ENCODE measurements at places on chromosomes 16 and 17. TPM values are rescaled to one million over a fixed set of nuclear protein-coding genes. Genes with fewer than 3 reads are reported as not detected.

NACA2 gene
- total RNA-seq, result not detected

DNA sequence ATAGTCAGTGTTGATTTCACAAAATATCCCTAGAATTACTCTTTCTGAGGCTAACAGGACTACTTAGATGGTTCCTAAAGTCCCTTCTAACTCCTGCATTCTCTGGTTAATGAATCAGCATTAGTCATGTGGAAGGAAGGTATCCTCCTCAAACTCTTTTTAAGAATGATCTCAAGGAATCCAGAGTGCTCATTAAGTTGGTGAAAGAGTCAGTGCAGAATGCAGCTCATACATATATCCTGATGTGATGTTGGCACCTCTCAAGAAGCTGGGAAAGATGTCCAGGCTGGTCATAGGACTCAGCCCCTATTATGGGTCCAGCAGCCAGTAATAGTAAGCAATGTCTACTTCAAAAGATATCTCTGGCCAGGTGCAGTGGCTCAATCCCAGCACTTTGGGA lies 65.5 kb downstream of the PIGL start:
- no peak for DNase-seq

DNA sequence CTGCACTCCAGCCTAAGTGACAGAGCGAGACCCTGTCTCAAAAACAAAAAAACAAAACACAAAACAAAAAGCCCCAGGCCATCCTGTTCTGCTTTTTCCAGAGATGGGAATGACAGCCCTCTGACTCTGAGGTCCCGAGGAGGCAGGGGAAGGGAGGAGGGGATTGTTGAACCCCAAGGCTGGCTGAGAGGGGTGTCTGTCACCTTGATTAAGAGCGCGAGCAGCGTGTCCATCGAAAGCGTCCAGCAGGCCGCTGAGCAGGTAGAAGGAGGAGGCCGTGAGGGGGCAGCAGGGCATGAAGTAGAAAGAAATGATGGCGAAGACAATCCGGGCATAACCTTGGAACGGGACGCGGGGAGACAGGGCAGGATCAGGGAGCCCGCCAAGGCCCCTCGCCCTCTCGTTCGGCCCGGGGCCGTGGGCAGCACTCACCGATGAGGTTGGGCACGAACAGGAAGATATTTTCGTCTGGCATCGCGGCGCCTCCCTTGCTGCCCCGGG lies 593 bp downstream of the CDIPT start:
- no peak for DNase-seq

DNA sequence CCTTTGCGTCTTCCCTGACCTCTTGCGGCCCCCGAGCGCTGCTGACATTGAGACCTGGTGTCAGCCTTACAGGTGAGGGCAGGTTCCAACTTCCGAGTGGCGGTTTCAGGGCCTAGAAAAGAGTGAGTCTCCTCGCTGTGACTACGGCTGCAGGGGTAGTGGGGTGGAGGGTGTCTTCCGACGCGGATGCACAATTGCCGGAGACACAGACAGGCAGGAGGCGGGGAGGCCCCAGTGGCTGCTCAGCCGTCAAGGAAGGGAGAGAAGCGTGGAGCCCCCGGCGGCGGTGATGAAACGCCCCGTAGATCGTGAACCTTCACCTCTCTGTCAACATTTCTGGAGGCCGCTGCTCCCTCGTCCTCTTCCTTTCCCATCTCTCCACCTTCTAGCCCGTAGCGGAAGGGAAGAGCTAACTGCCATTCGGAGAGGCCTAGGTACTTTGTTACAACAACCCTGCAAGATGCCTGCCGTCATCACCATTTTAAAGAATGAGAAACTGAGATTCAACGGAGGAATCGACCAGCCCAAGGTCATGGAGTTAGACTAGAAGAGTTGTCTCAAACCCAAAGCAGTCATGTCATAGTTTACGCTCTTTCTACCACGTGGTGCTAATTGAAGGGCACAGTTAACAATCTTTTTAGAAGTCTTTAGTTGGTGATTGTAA lies 485 bp downstream of the DNAJA3 start:
- DNase-seq, result no peak

- no peak for DNase-seq
Observed at GRCh38 chr17:68344701-68345136, 53.4 kb downstream of the ARSG start.

GRCh38 chr17:69879576-69879975 lies 195.4 kb upstream of the KCNJ16 start:
- no peak for DNase-seq

GRCh38 chr17:1793447-1793806 lies 31.6 kb downstream of the SERPINF1 start:
- no peak for DNase-seq

ZCCHC14 gene
- 28.4 TPM for total RNA-seq

TBC1D3I gene
- 0.36 TPM for total RNA-seq

DNA sequence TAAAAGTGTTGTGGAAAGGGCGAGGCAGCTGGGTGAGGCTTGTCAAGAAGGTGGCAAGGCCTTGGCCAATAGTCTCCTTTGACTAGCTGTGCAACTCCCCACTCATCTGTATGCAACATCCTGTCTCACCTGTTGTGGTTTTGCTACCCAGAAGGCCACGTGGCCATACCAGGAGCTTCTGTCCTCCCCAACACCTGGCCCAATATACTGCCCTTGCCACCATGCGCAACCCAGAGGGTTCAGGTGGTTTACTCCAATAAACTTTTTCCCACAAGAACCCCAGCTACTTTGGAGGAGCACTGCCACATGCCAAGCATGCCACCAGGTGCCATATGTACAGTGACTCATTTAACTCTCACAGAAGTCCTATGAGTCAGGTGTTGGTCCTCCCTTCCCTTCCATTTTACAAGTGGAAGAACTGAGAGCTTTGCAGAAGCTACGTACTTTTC lies 10.2 kb downstream of the MYO19 start:
- no peak for DNase-seq

CLUH gene
- 39.2 TPM for total RNA-seq

INPP5K gene
- 46.5 TPM for total RNA-seq

SDK2 gene
- 10.8 TPM for total RNA-seq

- no peak for DNase-seq
Observed at GRCh38 chr16:4677390-4677789, 16.0 kb upstream of the NUDT16L1 start.

GRCh38 chr17:28904800-28905199 lies 1.9 kb upstream of the DHRS13 start:
- peak; percentile 36 for DNase-seq

- no peak for DNase-seq
Observed at GRCh38 chr16:3959148-3959547, 78.6 kb upstream of the CREBBP start.

DHRS7C gene
- total RNA-seq, result not detected

DNA sequence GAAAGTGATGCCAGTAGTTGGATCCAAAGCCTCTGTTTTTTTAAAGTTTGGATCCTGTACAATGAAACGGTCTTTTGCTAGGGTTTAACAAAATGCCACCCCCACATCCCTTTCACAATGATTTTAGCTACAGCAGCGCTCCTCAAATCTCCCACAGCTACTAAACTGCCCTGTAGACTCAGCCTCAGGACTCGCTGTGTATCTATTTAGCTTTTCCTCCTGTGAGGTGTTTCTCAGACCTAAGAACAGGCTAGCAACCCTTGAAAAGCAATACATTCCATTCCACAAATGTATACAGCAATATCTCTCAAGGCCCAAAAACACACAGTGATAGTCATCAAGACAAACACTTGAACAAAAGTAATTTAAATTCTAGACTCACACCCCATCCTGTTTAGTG lies 206.4 kb downstream of the ZFHX3 start:
- no peak for DNase-seq

GRCh38 chr16:4847774-4848587 lies 700 bp downstream of the UBN1 start:
- DNase-seq, result peak; percentile 67

RAD51C gene
- total RNA-seq, result 27.8 TPM

TP53TG3B gene
- not detected for total RNA-seq

DNA sequence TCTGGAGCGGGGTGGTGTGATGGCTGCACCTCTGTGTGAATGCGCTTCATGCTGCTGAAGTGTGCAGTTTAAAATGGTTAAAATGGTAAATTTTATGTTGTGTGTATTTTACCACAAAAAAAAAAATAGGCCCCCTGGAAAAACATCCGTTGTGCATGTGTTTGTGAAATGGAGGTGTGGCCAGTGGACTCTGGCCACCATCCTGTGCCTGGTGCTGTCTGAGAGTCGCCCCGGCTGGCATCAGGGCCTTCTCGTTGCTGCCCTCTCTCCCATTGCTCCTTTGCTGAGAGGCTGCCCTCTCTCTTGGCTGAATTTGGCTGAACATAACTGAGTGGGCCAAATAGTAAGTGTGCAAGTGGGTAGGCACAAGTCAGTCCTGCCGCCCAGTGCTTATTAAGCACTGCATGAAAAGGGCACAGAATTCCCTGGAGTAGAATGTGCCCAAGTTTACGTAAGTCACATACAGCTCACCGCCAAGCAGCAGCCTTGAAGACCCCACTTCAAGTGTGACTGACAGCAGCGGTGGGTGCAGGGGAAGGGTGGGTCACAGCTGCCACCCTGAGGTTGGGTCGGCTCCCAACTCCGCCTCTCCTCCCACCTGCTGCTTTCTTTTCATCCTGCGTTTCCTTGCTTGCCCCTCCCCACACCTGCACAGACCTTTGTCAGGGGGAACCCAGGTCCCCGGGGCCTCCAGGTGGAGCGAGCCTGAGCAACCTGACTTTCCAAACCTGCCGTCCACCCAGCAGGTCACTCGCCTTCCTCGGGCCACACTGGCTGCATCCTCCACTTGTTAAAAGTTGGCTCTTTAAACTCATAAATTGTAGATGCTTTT lies 46.8 kb downstream of the FOXK2 start:
- no peak for DNase-seq

DNA sequence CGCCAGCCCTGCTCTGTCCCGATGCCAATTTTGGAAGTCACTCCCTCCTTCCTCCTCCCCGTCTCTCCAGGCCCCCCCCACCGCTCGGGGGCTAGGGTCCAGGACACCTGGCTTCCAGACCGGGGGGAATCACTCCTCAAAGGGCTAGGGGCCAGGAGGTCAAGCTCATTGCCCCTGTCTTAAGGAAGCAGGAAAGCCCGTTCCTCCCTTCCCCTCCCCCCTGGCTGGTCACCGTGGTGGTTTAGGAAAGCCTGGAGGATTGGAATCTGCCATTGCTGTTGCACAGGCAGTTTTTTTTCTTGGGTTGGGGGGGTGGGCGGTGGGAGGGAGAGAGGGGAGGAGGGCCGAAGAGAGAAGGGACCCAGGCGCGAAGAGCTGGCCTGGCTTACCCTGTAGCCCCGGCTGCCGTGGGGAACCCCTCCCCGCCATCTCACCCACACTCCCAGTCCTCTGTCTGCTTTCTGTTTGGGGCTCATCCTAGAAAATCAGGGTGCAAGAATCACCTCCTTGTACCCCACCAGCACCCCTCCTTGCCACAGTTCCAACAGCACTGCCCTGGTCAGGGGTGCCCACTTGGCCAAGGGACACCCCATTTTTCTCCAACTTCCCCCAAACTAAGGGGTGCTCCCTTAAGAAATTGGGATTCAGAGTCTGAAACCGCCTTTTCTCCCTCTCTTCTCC lies 2.9 kb upstream of the BCL6B start:
- peak; percentile 80 for DNase-seq

RHBDL3 gene
- 1.1 TPM for total RNA-seq

- DNase-seq, result no peak
Observed at GRCh38 chr16:7088711-7089110, 243.9 kb upstream of the RBFOX1 start.

DNA sequence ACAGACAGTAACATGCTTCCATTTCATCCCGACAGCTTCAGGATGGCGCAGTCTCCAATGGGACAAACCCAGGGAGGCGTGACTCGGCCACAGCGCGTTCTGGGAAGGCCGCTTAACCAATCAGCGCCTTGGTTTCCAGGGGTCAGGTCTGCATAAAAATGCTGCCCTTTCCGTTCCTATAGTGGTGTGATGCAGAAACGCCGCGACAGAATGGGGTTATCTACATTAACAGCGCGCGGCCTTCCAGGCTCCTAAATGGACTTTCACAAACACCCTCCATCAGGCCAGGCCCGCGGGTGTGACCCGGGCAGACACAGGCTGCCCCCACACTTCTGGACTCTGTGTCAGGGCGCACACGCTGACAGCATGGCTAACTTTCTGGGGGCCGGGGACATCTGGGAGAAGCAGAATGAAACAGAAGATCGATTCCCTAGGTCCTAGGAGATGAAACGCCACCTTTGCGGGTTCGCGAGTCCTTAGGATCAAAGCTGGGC lies 792 bp downstream of the TMEM231 start:
- DNase-seq, result peak; percentile 85

GRCh38 chr16:10708969-10709368 lies 14.2 kb upstream of the TEKT5 start:
- no peak for DNase-seq

GRCh38 chr16:3701531-3701930 lies 15.8 kb downstream of the TRAP1 start:
- no peak for DNase-seq

ABCA10 gene
- 189 TPM for total RNA-seq

- no peak for DNase-seq
Observed at GRCh38 chr17:1979182-1979985, 45.8 kb downstream of the RTN4RL1 start.

DNA sequence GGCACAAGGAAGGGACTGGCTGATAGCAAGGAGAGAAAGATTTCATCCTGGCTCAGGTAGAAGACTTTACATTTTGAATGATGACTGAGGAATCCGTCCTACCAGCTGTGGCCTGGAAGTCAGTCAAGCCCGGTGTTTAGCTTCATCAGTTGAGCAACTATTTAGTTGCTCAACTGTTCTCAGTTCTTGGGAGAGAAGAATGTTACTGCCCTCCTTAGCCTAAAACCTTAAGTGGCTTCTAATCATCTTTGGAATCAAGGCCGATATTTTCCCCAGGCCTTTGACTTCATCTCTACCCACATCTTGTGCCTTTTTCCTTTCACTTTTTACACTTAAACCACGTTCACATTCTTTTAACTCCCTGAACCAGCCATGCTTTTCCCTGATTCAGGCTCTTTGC lies 17.3 kb upstream of the RBL2 start:
- no peak for DNase-seq
